Stimulated activated CD4-positive, alpha-beta T cell treated with anti-CD3 and anti-CD28 coated beads, Interleukin-15, amount 100 ng/mL, for 1 hour (primary cell): ENCODE measurements at places on chromosomes 2 and 18.

DNA sequence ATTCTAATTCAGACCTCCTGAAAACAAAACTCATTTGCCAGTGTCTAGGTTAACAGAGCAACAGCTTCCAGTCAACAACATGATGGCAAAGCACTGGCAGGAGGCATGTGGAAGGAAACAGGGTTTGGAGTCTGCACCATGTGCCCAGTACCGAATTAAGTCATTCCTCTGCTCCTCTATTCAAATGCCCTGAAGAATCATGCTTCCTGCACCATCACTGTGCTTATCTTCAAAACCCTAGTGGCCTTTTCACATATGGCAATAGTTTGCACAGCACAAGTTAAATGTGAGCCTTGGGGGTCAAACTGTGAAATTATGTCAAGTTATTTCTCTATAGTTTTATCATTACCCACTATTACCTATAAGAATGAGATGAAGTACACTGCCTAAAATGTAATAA lies 75.4 kb upstream of the GRB14 start:
- no peak for DNase-seq

DNA sequence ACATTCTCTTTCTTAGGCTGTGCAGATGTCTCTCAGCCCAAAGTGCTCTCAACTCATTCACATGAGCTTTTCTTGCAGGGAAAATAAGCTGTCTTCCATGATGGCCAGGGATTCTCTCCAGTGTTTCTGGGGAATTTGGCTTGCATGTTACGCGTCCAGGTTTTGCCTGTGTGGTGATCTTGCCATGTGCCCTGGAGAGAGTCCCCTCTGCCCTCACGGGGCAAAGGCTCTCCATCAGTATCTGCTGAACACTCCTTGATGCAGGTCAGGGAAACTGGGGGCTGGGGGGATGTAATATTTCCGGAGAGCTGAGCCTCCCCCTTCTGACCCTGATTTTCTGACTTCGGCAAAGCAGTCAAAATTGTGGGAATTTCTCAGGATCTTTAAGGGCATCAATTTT lies 87.6 kb downstream of the ACKR3 start:
- no peak for DNase-seq

DNA sequence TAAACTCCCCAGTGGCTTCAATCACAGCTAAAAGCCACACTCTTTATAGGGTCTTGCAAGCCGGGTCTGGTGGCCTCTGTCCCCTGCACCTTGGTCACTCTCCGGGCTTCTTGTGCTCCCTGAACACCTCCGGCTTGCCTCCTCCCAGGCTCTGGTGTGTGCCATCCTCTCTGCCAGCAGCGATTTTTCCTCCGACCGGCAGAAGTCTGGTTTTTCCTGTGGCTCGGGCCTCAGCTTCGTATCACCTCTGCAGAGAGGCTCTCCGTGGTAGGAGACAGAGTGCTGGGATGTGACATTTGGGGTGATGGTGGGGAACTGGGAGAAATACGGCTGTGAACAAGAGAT lies 58.8 kb upstream of the HPCAL1 start:
- DNase-seq: no peak

GRCh38 chr2:234705108-234705507 lies 208.2 kb upstream of the ARL4C start:
- no peak for DNase-seq

GRCh38 chr18:35088921-35089320 lies 47.7 kb downstream of the MAPRE2 start:
- DNase-seq: no peak
